Activated CD8-positive, alpha-beta T cell treated with anti-CD3 and anti-CD28 coated beads for 36 hours (primary cell): ENCODE measurements at places on chromosomes 7 and 10. TPM values are rescaled to one million over a fixed set of nuclear protein-coding genes. Genes with fewer than 3 reads are reported as not detected.

DNA sequence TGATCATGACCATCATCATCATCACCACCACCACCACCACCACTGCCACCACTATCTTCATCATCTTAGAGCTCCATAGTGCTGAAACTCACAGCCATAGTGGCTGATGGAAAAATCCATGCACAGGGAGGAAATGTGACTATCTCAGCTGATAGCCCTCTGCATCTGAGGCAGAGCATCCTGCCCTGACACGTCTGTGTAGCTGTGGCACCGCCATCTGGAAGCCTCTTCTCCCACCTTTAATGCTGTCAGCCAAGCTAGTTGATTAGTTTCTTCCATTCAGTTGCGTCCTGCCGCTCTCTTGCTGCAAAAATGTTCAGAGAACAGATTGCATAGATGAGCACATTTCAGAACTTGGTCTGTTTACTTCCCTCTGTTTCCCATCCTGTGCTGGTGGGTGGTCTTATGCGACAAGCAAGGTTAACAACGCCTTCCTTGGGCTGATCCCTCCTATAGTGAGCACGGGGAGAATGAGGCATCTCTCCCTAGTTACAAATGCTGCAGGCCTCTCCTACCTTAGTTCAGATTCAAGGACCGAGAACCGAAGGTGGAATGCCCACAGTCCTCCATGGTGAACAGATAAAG, 478.6 kb downstream of the PLXNA4 start:
- H3K27me3 ChIP-seq, result no peaks in the 10 kb centered on the region
- H3K4me1 ChIP-seq, result no peaks in the 10 kb centered on the region
- H3K27ac ChIP-seq, result no peak overlapping the region
- no peak overlapping the region for H3K4me3 ChIP-seq

DNA sequence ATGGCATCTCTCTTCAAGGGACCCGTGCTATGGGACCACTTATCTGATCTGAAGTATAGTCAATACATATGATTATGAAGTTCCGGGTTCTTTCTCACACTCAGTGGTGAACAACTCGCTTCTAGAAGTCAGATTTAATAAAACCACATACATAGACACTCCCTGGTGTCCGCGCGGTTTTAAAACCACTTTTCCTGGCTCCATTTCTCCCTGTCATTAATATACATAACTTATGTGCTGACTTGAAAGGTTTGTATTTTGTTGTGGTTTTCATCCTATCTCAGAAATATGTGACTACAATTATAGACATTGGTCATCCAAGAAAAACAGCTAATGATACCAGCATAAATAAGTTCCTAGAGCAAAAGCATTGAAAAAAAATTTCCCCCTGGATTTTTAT, 34.0 kb downstream of the SVIL start:
- H3K4me1 ChIP-seq, result no peaks in the 10 kb centered on the region
- no peaks in the 10 kb centered on the region for H3K27me3 ChIP-seq
- no peaks in the 10 kb centered on the region for H3K36me3 ChIP-seq
- no peak overlapping the region for H3K27ac ChIP-seq
- H3K4me3 ChIP-seq, result no peak overlapping the region
- no peak for DNase-seq

DNA sequence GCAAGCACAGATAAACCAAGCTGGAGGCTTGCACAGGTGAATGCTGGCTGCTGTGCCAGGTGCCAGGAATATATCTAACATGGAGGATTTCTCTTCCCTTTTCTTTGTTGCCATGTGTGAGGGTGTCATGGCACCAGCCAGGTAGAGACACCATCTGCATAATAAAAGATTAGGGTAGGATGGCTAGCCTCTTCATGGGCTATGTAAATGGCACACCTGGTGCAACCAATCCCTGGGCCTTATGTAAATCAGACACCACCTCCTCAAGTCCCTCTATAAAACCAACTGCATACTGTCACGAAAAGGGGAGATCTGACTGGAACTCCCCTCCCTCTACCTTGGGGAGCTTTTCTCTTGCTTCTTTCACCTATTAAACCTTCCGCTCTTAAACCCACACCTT, 322.5 kb upstream of the POM121L12 start:
- no peaks in the 10 kb centered on the region for H3K27me3 ChIP-seq
- DNase-seq, result no peak
- no peaks in the 10 kb centered on the region for H3K4me1 ChIP-seq

GRCh38 chr10:13528875-13529713, at the start of gene BEND7:
TSS of gene BEND7 (minus strand) at chr10:13529014. CDS start at chr10:13528533, 481 bp downstream.
- H3K36me3 ChIP-seq, result no peaks in the 10 kb centered on the region
- H3K27me3 ChIP-seq, result peaks cover 51% of the 10 kb centered on the region
- H3K4me1 ChIP-seq, result peaks cover 3% of the 10 kb centered on the region
- no peak within 1 kb of the TSS for H3K27ac ChIP-seq

DNA sequence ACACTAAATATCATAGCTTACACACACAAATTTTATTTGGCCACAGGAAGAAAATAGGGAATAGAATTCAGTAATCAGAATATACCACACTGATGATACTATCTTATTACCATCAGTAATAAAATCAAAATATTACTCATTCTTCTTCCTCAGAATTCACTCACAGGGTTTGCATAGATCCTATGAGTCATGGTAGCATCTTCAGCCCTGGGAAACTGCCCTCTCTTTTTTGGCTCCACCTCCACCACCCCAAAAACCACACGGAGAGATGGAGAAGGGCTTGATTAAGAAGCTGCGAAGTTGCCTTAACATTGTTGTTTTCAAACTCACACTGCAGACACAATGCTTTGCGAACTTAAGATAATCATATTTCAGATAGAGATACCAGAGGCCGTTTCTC, 154.1 kb upstream of the AHR start:
- H3K27ac ChIP-seq, result peak overlapping the region; percentile 73
- H3K4me1 ChIP-seq, result peaks cover 50% of the 10 kb centered on the region
- H3K4me3 ChIP-seq, result peak overlapping the region; percentile 30
- H3K27me3 ChIP-seq, result no peaks in the 10 kb centered on the region
- DNase-seq, result peak; percentile 83

DNA sequence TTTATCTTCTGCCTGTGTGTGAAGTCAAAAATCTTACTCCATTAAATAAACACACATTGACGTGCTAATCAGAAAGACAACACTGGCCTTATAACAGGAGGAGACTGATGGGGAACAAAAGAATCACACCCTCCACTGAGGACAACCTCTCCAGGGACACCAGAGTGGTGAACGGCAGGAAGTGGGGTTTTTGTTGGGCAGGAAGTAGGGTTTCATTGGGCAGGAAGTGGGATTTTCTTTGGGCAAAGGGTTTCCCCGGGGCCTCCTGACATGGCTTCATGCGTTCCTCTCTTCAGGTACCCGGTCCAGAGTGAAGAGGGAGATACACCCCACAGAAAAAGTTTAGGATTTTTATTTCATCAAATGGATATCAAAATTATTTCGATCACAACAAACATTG, 30.6 kb downstream of the ADARB2 start:
- no peak overlapping the region for H3K27ac ChIP-seq
- H3K27me3 ChIP-seq, result peaks cover 31% of the 10 kb centered on the region
- no peaks in the 10 kb centered on the region for H3K36me3 ChIP-seq
- H3K4me1 ChIP-seq, result peaks cover 16% of the 10 kb centered on the region

GRCh38 chr7:110784749-110785148, 306.2 kb upstream of the LRRN3 start:
- DNase-seq, result no peak
- H3K4me1 ChIP-seq, result no peaks in the 10 kb centered on the region
- no peak overlapping the region for H3K4me3 ChIP-seq
- no peaks in the 10 kb centered on the region for H3K27me3 ChIP-seq
- H3K36me3 ChIP-seq, result no peaks in the 10 kb centered on the region
- no peak overlapping the region for H3K27ac ChIP-seq

DNA sequence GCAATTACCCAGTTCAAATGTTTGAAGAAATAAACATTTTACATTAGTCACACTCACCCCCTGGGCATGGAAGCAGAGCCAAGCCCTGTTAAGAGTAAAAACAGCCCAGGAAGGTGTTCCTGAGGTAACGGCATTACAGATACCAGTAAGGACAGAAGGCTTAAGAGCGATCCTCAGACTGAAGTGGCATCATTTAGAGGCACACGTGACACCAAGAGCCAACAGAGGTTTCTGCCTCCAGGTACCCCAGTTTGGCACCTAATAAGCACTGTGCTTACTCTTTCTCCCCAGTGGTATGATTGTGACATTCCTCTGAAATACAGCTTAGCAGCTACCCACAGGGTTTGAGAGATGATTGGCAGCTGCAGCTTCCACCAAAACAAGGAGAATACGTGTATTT, 17.2 kb downstream of the MMS19 start:
- peaks cover 43% of the 10 kb centered on the region for H3K36me3 ChIP-seq
- no peak overlapping the region for H3K27ac ChIP-seq
- H3K27me3 ChIP-seq, result no peaks in the 10 kb centered on the region
- peaks cover 5% of the 10 kb centered on the region for H3K4me1 ChIP-seq
- no peak for DNase-seq

DNA sequence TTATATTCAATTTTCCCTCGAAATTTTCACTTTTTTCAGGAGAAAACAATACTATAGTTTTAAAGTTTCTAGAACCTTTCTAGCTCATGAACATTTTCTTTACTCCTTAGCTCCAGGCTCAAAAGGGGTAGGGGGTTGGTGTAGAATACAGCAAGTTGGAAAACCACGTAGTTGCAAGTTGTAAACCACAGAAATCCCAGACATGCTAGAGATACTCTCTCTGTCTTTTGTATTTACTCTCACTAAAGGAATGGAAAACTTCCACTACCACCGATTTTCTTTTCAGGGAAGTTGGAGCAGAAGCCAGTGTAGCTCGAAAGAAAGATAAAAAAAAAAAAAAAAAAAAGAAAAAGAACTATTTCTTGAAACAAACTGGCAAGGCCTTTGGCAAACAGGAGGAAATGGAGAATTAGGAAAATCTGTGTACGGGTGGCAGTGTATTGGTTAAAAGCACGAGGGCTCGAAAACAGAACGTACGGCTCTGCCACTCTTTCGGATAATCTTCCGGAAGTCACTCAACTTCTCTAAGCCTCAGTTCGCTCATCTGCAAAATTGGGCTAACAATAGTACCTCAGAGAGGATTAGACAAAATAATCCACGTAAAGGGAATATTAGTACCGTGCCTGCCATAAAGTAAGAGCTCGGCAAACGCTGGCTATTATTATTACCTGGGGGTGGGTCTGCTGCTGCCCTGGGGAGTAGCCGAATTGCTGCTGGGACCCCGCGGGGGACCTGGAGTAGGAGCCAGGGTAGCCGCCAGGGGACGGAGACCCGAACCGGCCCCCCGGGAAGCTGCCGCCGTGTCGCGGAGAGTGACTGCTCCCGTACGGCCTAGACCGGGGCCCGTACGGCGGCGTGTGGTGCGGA, 628 bp downstream of the MPLKIP start:
- H3K4me1 ChIP-seq, result peaks cover 26% of the 10 kb centered on the region
- DNase-seq, result peak; percentile 16
- H3K27ac ChIP-seq, result peak overlapping the region; percentile 98
- peaks cover 2% of the 10 kb centered on the region for H3K27me3 ChIP-seq
- H3K36me3 ChIP-seq, result peaks cover 14% of the 10 kb centered on the region

- no peaks in the 10 kb centered on the region for H3K27me3 ChIP-seq
- no peak overlapping the region for H3K27ac ChIP-seq
- no peak overlapping the region for H3K4me3 ChIP-seq
- H3K4me1 ChIP-seq, result peaks cover 12% of the 10 kb centered on the region
- peaks cover 8% of the 10 kb centered on the region for H3K36me3 ChIP-seq
- no peak for DNase-seq
Observed at GRCh38 chr7:104936546-104936945, 77.5 kb upstream of the KMT2E start.

GRCh38 chr10:116753759-116754158, 11.4 kb upstream of the HSPA12A start:
- H3K27ac ChIP-seq, result no peak overlapping the region
- no peaks in the 10 kb centered on the region for H3K4me1 ChIP-seq

DNA sequence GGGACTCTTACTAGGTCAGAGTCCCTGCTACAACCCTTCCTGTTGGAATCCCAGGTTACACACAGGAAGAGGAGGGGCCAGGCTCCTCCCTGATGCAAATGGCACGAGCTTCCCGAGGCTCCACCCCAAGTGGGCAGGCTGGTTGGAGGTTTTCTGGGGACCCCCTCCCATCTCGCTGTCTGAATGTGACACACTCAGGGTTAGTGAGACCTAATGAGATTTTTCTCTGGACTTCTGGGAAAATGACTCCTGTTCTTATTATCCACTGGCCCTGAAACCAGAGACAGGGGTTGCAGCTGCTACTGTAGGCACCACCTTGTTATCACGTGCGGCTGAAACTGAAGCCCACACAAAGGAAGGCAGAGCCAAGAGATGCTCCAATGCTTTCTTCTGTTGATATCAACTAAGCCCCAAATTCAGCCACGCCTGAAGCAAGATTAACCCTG, 103.3 kb downstream of the FAM107B start:
- H3K27ac ChIP-seq, result no peak overlapping the region
- no peak overlapping the region for H3K4me3 ChIP-seq

DNA sequence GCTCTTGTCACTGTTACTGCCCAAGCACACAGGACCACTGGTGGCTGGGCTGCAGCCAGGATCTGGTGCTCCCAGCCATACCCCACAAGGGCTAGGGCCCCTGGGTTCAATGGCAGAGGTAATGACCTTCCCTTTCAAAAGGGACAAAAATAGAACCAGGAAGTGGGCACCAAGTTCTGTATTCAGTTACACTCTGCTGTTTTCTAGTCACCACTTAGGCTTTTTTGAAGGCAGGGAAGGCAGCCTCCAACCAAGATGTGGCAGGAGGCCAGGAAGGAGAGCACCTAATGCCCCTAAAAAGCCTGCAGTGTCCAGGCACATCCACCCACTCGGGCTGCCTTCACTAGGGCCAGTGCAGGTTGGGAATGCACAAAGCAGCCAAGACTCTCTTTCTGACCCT, 47.8 kb downstream of the NOD1 start:
- no peak overlapping the region for H3K27ac ChIP-seq
- H3K36me3 ChIP-seq, result peaks cover 16% of the 10 kb centered on the region
- no peak overlapping the region for H3K4me3 ChIP-seq
- H3K4me1 ChIP-seq, result peaks cover 3% of the 10 kb centered on the region
- no peaks in the 10 kb centered on the region for H3K27me3 ChIP-seq

DNA sequence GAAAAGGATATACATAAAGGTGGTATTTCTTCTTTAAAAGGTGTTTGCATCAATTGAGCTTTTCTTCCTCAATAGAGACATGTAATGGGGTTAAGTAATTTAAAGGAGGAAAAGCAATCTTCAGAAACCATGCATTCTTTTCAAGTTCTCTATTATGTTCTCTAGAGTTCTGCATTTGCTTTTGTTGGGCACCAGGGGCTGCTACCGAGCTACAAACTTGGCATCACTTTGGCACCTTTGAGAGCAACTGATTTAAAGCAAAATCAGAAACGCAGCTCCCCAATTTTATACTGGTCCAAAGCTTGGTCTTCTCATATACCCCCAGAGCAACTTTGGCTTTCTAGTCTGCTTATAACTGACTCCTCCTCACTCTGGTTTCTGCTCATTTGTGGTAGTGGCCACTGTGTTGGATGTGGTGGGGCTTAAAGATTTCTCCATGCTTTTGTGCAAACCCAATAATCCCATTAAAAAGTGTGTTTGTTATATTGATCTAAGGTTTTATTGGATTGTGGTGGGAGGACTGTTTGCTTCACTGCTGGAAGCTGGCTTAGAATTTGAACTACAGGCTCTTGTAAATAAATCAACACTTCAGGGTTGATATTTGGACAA, 712.1 kb downstream of the PHTF2 start:
- no peaks in the 10 kb centered on the region for H3K36me3 ChIP-seq
- H3K27ac ChIP-seq, result no peak overlapping the region
- DNase-seq, result peak; percentile 18
- H3K4me1 ChIP-seq, result no peaks in the 10 kb centered on the region
- no peak overlapping the region for H3K4me3 ChIP-seq

LRMDA gene
- not detected for total RNA-seq

CALCR gene
- not detected for total RNA-seq

MPP7 gene
- 12.6 TPM for total RNA-seq

GRM3 gene
- total RNA-seq, result not detected

NANOS1 gene
- not detected for total RNA-seq

PSPH gene
- total RNA-seq, result 31.2 TPM

PLXDC2 gene
- total RNA-seq, result not detected

DNA2 gene
- total RNA-seq, result 40.6 TPM

RASA4 gene
- 92.6 TPM for total RNA-seq

RBM20 gene
- total RNA-seq, result 0.38 TPM
